ENCODE measurements at places on chromosomes 13 and 19. TPM values are rescaled to one million over a fixed set of nuclear protein-coding genes. Genes with fewer than 3 reads are reported as not detected.

DNA sequence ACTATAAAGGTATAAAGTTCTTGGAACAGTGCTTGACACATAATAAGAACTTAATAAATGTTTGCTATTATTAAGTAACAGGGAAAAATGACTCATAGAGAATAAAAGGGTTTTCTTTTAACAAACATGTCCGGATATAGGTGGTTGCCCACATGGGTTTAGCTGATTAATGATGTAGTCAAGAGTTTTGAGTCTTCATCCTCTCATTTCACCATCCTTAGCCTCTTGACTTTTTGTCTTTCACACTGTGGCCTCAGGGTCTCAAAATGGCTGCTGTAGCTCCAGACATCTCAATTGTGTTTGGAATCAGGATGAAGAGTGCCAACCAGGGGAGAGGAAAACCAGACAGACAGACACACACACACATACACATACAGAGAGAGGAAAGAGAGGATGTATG is 97.9 kb downstream of the HSPH1 start:
- H3K27me3 ChIP-seq = no peaks in the 10 kb centered on the region
- H3K4me1 ChIP-seq = no peaks in the 10 kb centered on the region

DNA sequence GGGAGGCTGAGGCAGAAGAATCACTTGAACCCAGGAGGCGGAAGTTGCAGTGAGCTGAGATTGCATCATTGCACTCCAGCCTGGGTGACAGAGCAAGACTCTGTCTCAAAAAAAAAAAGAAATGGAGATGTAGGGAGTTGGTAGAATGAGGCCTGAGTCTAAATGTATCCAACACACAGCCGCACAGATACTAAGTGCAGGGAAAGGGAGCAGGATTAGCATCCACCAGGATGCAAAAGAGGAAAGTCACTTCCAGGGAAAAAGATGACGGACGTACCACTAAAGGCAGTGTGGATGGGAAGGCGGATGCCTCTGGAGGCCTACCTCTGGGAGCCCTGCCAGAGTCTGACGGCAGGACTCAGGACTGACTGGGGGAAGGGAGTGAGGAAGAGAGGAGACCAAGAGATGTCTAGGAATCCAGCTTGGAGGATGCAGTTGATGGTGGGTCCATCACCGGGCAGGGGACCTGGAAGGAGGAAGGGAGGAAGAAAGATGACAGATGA is 6.8 kb downstream of the FAM98C start:
- peaks cover 3% of the 10 kb centered on the region for H3K36me3 ChIP-seq
- no peaks in the 10 kb centered on the region for H3K4me1 ChIP-seq
- no peak for DNase-seq
- no peaks in the 10 kb centered on the region for H3K27me3 ChIP-seq
- no peak overlapping the region for H3K27ac ChIP-seq
- no peak overlapping the region for H3K4me3 ChIP-seq

GRCh38 chr13:35716186-35716585 is 239.7 kb upstream of the MAB21L1 start:
- no peak overlapping the region for H3K4me3 ChIP-seq
- no peak for DNase-seq
- H3K27me3 ChIP-seq = no peaks in the 10 kb centered on the region
- no peak overlapping the region for H3K27ac ChIP-seq
- no peaks in the 10 kb centered on the region for H3K36me3 ChIP-seq

ZNF211 gene
- total RNA-seq = 9.7 TPM

TMED1 gene
- 39.3 TPM for total RNA-seq

DNA sequence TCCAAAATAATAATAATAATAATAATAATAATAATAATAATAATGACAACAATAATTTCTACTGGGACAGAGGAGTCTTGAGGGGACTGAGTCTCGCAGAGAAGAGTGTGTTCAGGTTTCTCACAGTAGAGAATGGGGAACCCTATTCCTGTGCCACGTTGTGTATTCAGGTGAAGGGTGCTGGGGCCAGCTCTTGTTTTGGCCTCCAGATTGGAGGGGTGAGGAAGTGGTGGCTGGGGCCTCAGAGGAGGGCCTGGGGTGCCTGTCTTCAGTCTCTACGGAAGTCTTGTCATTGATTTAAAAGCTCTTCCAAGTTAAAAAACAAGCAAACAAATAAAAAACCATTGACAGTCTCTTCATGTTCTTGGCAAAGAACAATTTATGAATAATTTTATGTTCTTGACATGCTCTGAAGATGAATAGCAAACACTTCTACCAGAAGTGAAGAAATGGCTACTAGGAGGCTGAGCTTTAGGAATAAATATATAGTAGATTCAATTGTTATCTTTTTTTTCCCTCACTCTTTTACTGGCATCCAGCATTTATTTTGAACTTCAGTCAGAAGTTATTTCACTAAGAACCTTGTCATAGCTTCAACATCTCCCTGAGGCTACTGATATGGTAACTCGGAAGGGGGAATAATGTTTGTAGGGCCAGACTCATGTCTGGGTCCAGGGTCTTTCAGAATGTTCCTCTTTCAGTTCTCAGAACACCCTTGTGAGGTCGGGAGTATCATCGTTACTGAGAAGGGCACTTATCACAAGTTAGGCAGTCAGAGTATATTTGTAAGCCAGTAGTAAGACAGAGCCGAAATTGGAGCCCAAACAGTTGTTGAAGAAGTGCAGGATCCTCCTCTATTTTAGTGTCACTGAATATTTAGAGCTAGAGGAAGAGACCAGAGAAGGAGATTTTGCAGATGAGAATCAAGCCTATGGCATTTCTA is 13.1 kb downstream of the LRCH1 start:
- no peaks in the 10 kb centered on the region for H3K27me3 ChIP-seq
- H3K36me3 ChIP-seq = no peaks in the 10 kb centered on the region
- H3K4me1 ChIP-seq = peaks cover 2% of the 10 kb centered on the region
- H3K4me3 ChIP-seq = no peak overlapping the region

DNA sequence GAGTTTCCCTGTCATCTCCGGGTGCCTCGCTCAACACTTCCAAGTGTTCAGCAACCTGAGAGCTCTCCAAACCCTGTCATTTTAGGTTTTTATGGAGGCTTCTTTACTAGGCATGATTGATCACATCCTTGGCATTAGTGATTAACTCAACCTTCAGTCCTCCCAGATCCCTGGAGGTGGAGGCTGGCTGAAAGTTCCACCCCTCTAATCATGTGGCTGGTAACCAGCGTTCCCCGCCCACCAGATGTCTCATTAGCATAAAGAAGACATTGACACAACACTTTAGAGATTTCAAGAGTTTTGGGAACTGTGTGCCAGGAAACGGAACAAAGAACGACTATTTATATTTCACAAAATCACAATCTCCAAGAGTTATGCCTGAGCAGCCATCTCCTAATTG is 71.1 kb upstream of the RGCC start:
- DNase-seq = no peak
- no peaks in the 10 kb centered on the region for H3K36me3 ChIP-seq
- H3K4me3 ChIP-seq = no peak overlapping the region
- H3K27ac ChIP-seq = no peak overlapping the region
- no peaks in the 10 kb centered on the region for H3K27me3 ChIP-seq

DNA sequence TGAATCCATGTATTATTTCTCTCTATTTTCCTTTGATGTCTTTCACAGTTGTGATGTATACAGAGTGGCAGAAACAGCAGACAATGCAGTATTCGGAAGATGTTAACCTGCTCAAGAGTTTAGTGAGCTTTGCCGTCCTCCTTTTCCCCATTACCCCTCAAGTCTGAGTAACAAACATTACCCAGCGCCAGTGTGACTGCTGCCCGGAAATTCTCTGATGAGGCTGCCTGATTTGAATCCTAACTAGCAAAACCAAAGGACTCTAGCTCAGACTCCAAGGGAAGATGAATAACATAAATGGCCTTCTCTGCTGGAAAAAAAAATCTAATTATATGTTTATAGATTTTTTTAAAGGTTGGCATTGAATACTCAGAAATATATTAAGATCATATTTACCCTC is 247.3 kb upstream of the SOX21 start:
- H3K4me3 ChIP-seq = no peak overlapping the region
- H3K27me3 ChIP-seq = no peaks in the 10 kb centered on the region
- no peak for DNase-seq
- no peaks in the 10 kb centered on the region for H3K36me3 ChIP-seq
- H3K4me1 ChIP-seq = no peaks in the 10 kb centered on the region

DNA sequence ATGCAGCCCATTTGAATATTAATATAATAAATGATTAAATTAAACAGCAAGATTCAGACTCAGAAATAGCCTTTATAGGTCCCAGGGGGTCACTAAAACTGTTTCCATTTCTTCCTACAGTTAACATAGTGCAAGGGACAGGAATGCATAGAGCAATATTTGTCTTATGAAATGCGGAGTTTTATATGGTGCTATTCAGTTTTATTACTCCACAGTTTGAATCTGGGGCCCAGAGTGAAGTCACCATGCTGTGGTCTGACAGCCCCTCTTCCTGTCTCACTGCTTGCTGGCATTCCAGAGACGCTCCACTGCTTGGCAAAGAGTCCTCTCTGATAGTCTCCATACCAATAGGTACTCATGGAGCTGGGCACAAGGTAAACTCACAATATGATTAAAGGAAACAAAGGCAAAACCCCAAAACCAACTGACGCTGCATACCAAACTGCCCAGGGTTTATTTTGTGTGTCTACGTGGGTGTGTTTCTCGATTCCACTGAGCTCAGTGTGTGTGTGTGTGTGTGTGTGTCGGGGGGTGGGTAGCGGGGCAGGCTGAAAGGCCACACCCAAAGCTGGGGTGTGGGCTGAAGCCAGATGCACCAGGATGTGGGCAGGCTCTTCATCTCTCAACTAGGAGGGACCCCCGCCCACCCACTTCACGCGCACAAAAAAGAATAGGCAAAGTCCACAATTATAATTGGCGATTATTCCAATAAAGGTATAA is 277.9 kb downstream of the TSHZ3 start:
- H3K4me1 ChIP-seq = no peaks in the 10 kb centered on the region
- no peak overlapping the region for H3K4me3 ChIP-seq
- no peak overlapping the region for H3K27ac ChIP-seq
- H3K27me3 ChIP-seq = no peaks in the 10 kb centered on the region

ZNF443 gene
- total RNA-seq = 2.6 TPM

GRCh38 chr19:42003506-42004294 is 9.7 kb upstream of the ATP1A3 start:
- no peak for DNase-seq
- no peaks in the 10 kb centered on the region for H3K4me1 ChIP-seq
- no peak overlapping the region for H3K27ac ChIP-seq
- H3K36me3 ChIP-seq = no peaks in the 10 kb centered on the region

- H3K36me3 ChIP-seq = no peaks in the 10 kb centered on the region
- H3K27ac ChIP-seq = no peak overlapping the region
- no peaks in the 10 kb centered on the region for H3K4me1 ChIP-seq
Measured at GRCh38 chr19:29541473-29542253, 15.9 kb downstream of the VSTM2B start.

- H3K27me3 ChIP-seq = no peaks in the 10 kb centered on the region
- H3K4me3 ChIP-seq = peak overlapping the region; percentile 25
- no peak for DNase-seq
- H3K27ac ChIP-seq = no peak overlapping the region
Measured at GRCh38 chr19:22427960-22428913, 6.1 kb upstream of the ZNF98 start.

SPACA4 gene
- total RNA-seq = not detected

DNA sequence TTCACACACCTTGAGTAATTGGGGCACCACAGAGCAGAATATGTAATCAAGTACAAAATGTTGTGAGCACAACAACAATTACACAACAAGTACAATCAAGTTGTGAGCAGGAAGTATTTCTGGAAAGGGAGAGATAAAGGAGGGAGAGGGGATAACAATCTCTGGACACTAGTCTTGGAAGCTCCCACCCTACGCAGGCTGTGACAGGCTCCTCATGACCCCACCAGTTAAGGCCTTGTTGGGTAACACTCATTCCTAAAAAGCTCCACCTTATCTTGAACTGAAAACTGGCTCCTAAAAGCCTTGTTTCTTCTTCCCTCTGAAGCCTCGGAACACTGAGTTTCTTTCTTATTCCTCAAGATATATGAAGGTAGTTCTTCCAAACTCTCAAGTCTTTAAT is 806.0 kb downstream of the UQCRFS1 start:
- H3K27me3 ChIP-seq = no peaks in the 10 kb centered on the region
- no peaks in the 10 kb centered on the region for H3K36me3 ChIP-seq
- H3K27ac ChIP-seq = no peak overlapping the region
- no peak for DNase-seq
- H3K4me1 ChIP-seq = no peaks in the 10 kb centered on the region

GRCh38 chr13:109481040-109481439 is 305.3 kb downstream of the IRS2 start:
- no peak overlapping the region for H3K4me3 ChIP-seq
- no peaks in the 10 kb centered on the region for H3K4me1 ChIP-seq
- H3K27ac ChIP-seq = peak overlapping the region; percentile 79

DNA sequence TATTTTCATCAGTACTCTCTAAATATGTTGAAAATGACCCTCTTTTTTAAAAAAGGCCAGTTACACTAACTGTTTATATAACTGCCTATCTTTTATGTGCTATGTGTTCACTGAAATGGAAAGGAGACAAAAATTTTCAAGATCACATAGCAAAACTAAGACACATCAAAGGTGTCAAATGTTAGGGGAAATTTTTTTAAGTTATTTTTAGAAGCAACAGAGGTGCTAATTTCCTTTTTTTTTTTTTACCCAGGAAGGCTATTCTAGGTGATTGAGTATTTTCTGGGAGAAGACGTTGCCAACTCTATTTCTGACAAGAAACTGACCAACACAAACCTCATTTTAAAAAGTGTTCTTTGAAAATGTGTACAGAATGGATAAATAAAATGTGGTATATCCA is 45.7 kb downstream of the ELF1 start:
- H3K4me1 ChIP-seq = no peaks in the 10 kb centered on the region
- no peak overlapping the region for H3K27ac ChIP-seq
- H3K4me3 ChIP-seq = no peak overlapping the region
- DNase-seq = no peak

GRCh38 chr19:14530506-14530905 is 1.1 kb downstream of the TECR start:
- H3K4me3 ChIP-seq = peak overlapping the region; percentile 72
- H3K27me3 ChIP-seq = no peaks in the 10 kb centered on the region
- peaks cover 25% of the 10 kb centered on the region for H3K4me1 ChIP-seq
- DNase-seq = no peak

DNA sequence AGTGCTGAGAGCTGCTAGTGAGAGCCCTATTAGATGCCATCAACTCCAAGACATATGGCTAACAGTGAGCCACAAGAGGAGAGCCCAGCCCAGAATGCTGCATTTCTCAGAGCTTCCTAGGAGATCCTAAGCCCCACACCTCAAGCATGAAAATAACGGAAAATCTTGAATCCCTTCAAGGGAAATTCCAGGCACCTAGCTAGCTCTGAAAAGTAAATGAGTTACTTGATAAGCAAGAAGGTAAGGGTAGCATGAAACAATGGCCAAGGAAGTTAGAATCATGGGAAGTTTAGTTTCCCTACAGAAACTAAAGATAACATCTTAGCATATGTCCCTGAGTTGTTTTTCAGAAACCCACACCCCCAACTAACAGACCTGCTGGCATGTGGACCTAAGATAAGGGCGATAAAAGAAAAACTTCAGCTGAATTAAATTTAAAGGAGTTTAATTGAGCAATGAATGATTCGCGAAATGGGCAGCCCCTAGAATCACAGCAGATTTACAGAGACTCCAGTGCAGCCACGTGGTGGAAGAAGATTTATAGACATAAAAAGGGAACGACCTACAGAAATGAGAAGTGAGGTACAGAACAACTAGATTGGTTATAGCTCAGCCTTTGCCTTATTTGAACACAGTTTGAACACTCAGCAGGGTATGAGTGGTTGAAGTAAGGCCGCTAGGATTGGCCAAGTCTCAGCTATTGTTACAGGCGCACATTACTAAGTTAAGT is 301.3 kb upstream of the DACH1 start:
- no peak overlapping the region for H3K4me3 ChIP-seq
- no peak for DNase-seq
- H3K27me3 ChIP-seq = no peaks in the 10 kb centered on the region
- no peaks in the 10 kb centered on the region for H3K4me1 ChIP-seq
- H3K36me3 ChIP-seq = no peaks in the 10 kb centered on the region

GRCh38 chr19:1967087-1967608 is 26.2 kb downstream of the CSNK1G2 start:
- H3K4me3 ChIP-seq = no peak overlapping the region
- no peaks in the 10 kb centered on the region for H3K27me3 ChIP-seq
- no peak for DNase-seq
- H3K27ac ChIP-seq = no peak overlapping the region
- H3K4me1 ChIP-seq = no peaks in the 10 kb centered on the region

All from right atrium auricular region (tissue), 2 donors.